ENCODE measurements at places on chromosomes 6 and 20. TPM values are rescaled to one million over a fixed set of nuclear protein-coding genes. Genes with fewer than 3 reads are reported as not detected.

- no peak for DNase-seq
Measured at GRCh38 chr20:10474606-10475184, 39.6 kb downstream of the SLX4IP start.

The TBXT gene
- total RNA-seq, result not detected

GRCh38 chr6:90574610-90575009 lies 12.3 kb downstream of the MAP3K7 start:
- DNase-seq, result no peak

DNA sequence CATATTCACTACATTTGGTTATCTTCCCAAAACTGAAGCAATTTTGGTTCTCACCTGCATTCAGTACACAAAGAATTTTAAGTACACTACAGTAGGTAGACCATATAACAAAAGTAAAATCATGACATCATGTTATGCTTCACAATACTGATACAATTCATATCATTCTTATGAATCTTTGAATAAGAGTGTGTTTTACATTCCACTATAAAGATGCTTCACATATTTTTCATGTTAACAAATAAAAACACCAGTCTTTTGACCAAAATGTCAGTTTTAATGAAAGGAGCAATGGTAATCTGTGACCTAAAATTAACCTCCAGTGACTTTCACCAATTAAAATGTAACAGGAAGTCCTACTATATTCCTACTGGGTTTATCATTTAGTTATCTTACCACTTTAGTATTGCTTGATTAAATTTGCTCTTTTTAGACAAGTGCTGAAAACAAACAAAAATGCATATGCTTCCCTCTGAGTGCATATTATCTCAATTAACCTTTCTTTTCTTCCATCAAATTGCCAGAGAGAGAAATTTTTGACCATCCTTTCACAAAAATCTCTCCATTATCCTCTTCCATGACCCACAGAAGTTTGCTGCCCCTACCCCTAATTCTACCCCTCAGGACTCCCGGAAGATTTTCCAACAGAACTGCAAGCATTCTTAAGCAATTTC lies 49.3 kb downstream of the PHIP start:
- no peak for DNase-seq

DNA sequence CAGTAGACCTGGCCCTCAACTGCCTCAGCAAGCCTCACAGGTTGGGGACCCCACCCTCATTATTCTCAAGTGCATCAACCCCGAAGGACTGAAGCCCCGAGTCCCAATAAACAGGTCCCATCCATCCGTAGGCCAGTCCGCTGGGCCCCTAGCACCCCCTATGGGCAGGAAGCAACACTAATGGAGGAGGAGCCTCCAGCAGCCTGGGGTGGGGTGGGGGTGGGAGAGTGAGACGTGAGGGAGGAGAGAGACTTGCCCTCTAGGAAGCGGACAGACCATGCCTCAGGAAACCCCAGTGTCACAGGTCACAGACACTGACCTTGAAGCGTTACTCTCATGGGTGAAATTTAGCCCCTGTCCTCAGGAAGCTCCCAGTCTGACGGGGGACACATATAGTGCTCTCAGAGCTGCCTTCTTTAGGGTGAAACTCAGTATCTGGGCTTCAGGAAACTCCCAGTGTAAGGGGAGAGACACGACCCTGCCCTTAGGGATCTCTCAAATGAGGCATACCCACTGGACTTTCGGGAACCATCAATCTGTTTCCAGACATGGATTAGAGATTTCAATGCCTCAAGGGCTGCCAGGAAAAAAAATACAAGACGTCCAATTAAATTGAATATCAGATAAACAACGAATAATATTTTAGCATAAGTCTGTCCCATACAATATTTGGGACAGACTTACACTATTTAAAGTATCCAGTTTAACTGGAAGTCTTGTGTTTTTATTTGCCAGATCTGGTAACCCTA lies 125.8 kb downstream of the MRPL14 start:
- no peak for DNase-seq

The VNN1 gene
- total RNA-seq, result not detected

DNA sequence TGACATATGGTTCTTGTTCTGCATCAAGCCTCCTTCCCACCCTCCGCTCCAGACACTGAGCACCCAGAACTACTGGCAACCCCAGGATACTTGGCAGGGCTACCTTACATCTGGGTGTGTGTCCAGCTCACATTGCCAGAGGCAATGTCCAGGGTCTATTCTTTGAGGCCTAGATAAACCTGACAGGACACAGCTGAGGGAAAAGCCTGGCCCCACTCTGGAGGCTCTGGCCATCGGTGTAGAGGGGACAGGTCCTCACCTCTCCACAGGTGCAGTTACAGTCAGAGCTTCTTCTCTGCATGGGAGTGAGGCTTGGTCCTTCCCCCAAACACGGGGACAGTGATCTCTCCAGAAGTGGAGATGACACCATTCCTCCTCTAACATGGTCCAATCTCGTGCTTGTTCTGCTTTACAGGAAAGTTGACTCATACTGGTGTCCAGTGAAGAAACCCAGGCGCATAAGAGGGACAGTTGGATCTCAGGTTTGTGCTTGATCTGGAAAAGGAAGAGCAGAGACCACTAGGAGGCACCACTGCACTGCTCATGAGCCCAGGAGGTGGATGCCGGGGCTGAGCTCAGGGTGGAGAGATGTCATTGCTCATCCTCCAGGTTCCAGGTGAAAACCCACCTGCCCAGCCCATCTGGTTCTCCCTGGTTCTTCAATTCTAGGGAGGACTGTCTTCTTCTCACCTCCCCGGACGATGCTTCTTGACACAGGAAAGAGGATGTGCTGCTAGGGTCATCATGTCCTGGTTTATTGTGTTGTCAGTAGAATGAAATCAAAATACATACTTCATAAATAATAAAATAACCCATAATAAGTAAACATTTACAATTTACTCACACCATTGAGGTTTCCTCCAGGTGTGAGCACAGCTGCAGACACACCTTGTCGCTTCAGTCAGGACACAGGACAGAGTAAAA lies 14.7 kb downstream of the HLA-F start:
- DNase-seq, result peak; percentile 38

DNA sequence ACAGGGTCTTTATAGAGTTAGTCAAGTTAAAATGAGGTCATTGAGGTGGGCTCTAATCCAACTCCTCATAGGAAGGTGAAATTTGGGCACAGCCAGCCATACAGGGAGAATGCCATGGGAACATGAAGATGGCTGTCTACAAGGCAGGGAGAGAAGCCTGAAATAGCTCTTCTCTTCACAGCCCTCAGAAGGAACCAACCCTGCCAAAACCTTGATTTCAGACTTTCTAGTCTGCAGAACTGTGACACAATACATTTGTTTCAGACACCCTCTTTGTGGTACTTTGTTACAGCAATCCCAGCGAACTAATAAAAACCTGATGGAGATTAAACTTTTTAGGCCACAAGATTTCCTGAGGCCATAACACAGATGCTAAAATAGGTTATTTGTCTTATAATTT lies 43.1 kb upstream of the HECA start:
- DNase-seq, result no peak

The NDRG3 gene
- 19.0 TPM for total RNA-seq

DNA sequence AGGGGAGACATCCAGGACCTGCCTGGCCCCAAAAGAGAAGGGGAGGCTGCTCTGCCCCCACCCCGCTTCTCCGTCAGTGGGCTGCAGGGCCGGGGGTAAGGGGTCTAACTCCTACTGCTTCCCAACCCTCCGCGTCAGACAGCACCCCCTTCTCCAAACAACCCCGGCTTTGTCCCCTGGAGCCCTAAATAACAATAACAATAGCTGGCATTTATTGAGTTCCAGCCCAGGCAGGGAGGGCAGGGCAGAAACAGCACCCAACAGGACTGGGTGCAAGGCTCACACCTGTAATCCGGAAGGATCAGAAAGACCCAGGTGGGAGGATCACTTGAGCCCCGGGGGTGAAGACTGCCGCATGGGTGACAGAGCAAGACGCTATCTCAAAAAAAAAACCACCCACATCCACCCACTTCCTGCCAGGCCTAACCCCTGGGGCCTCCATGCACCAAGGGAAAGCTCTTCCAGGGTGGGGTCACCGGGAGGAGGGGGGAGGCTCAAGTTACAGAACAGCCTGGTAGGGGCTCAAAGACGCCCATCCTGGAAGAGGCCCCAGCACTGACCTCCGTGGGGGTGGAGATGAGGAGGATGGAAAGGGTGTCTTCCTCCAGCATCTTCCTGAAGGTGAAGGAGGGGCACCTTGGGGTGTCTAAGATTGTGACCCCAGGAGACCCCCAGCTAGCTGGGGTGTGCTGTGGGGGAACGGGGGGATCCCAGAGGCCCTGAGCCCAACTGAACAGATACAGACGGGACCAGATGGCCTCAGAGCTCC lies 1.3 kb upstream of the FNDC11 start:
- no peak for DNase-seq

GRCh38 chr6:39746795-39747194 lies 21.6 kb upstream of the KIF6 start:
- DNase-seq, result no peak

The HAO1 gene
- not detected for total RNA-seq

GRCh38 chr6:138622967-138623366 lies 123.7 kb upstream of the NHSL1 start:
- DNase-seq, result no peak

The TGM2 gene
- 34.9 TPM for total RNA-seq

DNA sequence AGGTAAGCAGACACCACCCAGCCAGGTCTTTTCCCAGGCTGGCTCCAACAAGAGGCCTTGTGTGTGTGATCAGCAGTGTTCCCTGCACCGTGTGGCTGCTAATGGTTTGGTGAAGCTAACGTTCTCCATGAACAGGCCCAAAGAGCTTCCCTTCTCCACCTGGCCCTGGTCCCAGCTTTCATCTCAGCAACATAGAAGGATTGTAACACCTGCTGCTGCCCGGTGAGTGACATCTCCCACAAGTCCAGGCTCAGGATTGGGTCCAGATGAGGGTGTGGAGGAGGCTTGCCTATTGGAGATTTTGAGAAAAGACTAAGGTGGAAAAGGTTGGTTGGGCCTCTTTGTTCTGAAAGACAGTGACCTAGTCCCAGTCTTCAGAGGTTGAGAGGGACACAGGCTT lies 89.6 kb downstream of the TMEM242 start:
- DNase-seq, result no peak

GRCh38 chr20:49245921-49246740 lies 26.9 kb downstream of the DDX27 start:
- DNase-seq, result no peak

- no peak for DNase-seq
Measured at GRCh38 chr6:98484696-98485095, 349.7 kb upstream of the POU3F2 start.

The PSORS1C2 gene
- total RNA-seq, result not detected

DNA sequence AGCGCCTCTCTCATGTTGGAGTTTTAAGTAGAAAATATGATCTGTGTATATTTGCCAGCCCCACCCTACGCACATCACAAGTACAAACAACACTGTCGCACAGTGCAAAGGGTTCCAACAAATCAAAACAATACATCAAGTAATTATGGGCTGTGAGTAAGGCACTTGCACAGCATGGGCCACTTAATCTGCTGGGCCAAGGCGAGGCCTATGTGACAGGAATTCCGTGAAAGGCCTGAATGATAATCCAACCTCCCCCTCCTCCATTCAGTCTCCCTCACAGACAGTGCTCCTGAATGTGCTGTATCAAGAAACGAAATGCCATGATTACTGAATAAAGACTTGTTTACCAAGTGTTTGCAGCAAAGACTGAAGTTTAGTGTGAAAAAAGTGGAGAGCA lies 130.1 kb upstream of the SLC2A12 start:
- DNase-seq, result no peak

DNA sequence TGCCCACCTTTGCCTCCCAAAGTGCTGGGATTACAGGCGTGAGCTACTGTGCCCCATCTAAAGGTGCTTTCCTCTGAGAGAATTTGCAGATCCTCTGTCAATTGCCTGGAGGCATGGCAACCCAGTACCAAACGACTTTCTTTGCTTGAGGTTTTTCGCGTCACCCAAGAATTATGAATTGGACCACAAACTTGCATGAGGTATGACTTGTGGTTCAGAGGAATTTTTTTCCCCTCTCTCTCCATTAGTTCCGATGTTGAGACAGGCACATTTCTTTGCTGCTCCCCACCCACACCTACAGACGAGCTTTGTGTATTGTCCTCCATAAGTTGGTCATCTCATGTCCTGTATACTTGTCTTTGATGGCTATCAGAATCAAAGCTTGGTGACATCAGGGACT lies 11.8 kb upstream of the SCAF8 start:
- DNase-seq, result peak; percentile 71

GRCh38 chr6:111550953-111551352 lies 54.7 kb downstream of the TRAF3IP2 start:
- DNase-seq, result no peak

DNA sequence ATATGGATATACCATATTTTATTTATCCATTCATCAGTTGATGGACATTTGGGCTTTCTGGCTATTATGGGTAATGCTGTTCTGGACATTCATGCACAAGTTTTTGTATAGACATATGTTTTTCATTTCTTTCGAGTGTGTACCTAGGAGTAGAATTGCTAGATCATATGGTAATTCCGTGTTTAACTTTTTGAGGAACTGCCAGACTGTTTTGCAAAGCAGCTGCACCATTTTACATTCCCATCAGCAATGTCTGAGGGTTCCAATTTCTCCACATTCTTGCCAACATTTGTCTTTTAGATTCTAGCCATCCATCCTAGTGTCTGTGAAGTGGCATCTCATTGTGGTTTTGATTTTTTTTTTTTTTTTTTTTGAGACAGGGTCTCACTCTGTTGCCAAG lies 20.8 kb downstream of the SRC start:
- no peak for DNase-seq

DNA sequence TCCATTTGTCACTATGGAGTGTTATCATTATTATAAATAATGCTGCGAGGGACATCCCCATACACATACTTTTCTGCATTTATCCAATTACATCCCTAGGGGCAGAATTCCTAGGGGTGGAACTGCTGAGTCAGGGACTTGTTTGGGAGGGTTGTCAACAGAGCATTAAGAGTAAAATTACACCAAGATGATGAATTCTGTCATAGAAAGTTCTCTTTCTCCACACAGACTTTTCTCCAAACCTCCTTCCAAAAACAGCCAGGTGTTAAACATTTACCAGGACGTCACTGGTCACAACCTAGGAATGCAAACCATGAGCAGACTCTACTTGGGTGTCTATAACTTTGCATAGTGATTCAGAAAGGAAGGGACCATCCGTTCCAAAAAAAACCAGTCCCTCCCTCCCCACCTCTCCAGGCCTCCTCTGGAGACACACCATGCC lies 95.5 kb downstream of the PRND start:
- no peak for DNase-seq

- no peak for DNase-seq
Measured at GRCh38 chr6:21478411-21478810, 115.1 kb upstream of the SOX4 start.

DNA sequence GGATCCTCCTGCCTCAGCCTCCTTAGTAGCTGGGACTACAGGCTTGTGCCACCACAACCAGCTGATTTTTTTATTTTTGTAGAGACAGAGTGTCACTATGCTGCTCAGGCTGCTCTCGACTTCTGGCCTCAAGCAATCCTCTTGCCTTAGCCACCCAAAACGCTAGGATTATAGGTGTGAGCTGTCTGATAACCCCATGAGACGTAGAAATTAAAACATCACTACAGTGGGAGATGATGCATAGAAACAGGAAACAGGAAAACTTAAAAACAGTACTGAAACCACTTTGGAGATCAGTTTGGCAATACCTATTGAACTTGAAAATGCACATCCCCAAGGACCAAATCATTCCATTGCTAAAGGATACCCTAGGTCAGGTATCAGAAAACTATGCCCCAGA lies 10.8 kb downstream of the SENP6 start:
- no peak for DNase-seq

The MEP1A gene
- 1.0 TPM for total RNA-seq

Measured in SJSA1 (cell line).